Ammon's horn (tissue), 1 donor: ENCODE measurements at places on chromosomes 2 and 18.
A peak's percentile ranks its signal among the peaks of the same experiment; 100 is the strongest.

DNA sequence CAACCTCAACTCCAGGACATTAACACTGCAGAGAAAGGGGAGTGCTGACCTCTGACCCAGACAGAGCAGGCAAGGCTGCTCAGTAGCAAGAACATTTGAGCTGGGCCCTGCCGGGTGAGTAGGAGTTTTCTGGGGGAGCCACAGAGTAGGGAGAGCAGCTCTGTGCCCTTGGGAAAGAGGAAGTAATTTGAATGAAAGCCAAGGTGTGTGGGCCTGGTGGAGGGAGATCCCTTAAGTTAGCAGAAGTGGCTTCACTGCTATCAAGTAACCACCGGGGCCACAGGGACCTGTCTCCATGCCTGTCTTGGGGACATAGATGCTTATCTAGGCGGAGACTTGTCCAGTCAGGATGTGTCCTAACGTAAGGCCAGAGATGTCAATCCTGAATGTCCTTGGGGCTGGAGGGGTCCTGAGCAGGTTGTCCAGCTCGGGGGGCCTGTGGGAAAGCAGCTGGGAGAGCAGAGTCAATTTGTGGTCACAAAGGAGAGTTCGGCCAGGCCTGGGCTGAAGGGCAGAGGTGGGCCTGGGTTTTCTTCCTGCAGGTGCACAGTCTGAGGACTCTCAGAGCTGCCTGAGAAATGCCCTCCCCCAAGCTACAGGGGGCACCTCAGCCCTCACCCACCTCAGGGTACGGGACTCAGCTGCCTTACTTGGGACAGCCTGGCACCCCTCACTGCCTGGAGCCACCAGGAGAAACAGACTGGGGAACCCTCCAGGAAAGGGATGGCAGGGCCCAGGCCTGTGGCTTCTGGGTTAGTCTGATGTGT lies 15.0 kb upstream of the OTOF start:
- DNase-seq: no peak

GRCh38 chr2:618005-618404 lies 59.2 kb downstream of the TMEM18 start:
- DNase-seq: no peak

GRCh38 chr18:49890041-49890440 lies 76.7 kb upstream of the ACAA2 start:
- DNase-seq: no peak

GRCh38 chr2:211494085-211494484 lies 937.7 kb downstream of the CPS1 start:
- no peak for DNase-seq

GRCh38 chr2:165203689-165204559 lies at the start of gene SCN3A:
Gene SCN3A (minus strand): TSS chr2:165204050. CDS start chr2:165176394, 27,656 bp downstream.
- DNase-seq: peak; percentile 59

DNA sequence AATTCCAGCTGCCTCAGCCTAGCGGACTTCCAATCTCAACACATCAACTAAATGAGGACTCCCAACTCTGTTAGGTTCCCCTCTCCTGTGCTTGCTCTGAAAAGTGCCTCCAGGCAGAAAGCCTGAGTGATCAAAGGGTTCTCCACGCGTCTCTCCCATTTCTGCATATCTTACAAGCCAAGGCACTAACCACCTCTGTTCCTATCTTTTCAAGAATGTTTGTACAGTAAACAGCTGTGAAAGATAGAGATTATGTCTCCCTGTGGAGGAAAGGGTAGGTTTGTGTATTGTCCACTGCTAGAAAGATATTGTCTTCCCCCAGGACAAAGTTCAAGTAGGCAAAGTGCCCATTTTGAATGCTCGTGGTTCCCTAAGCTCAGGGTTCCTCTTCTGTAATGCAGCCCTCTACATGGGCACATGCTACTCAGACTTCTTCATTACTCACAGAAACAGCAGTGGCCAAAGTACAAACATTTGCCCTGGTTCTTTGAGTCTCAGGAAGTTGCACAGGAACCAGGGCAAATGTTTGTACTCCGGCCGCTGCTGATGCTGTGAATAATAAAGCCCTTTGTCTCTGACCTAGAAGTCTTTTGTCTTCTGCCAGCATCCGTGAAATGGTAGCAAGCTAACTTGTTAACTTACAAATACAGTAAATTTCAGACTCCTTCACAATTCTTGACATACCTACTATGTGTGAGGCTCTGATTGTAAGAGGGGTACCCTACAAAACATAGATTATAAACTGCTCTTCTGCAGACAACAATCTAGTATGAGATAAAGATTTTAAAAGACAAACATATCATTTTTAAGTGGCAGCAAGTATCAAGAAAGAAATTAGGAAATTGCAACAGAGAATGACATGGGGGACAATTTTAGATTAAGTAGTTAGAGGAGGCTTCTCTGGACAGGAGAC lies 44.5 kb downstream of the PKDCC start:
- peak; percentile 76 for DNase-seq

DNA sequence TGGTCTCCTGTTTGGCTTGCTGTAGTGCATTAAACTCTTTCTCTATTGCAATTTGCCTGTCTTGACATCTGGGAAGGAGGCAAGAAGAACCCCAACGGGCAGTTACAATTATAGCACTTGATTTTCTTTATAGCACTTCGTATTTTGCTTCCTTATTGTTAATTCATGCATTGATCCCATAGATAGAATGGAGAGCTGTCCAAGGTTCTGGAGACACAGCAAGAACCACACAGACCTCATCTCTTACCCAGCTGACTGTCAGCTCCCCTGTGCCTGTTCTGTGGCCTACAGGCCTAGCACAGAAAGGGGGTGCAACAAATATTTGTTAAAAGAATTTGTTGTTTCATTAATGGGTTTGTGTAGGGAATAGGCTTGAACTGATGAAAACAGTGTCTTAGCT lies 194.3 kb downstream of the GALNT1 start:
- DNase-seq: no peak

DNA sequence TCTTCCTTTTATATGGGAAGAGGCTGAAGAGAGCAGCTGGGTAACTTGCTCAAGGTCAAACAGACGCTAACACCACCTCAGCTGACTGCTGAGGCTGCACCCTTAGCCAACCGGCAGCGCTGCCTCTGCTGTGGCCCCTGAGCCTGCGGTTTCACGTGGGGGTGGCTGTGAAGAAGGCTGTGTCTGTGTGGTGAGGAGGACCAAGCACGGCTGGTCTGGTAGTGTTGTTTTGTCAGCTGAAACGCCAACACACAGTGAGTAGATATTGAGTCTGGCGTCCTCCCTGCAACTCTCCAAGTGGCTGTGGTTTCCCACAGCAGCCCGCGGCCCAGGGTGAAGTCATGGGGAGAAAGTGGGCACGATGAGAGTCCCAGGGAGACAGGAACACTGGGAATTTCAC lies 69.6 kb downstream of the THNSL2 start:
- no peak for DNase-seq

DNA sequence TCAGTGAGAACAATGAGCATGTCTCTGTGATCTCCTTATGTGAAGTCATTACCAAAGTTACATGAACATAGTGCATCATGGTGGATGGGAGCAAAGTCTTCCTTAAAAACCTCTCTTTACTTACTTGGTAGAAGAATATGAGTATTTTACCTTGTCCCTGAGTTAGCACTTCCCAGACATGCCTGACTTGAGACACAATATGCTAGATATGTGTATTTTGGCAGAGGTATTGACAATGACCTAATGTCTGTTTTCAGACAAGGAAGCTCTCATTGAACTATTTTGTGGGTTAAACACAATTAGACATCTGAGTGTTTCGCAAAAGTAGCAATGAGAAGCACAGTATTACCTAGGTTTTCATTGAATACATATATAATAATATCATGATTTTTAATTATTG lies 99.1 kb upstream of the MC4R start:
- no peak for DNase-seq

DNA sequence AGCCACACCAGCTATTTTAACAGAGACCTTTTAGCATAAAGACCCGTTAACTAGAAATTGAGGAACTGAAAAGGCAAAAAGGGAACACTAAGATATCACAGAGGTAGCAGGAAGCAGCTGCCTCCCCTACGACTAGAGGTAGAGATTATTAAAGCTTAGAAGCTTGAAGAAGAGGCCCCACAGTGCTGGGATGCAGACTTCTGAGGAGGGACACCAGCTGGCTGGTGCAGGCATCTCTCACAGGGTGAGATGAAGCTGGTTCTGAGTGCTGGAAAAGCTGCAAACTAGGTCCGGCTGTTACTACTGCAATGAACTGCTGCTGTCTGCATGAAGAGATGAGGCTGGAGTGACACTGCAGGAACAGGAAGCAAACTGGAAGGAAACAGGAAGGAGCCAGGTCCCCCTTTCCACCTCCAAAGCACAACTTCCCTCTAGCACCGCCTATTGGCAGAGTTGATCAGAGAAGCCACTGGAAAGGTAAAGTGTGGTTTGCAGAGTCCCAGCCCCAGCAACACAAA lies 61.2 kb upstream of the MRPS9 start:
- peak; percentile 4 for DNase-seq

- no peak for DNase-seq
Observed at GRCh38 chr2:221962186-221962585, 336.6 kb downstream of the PAX3 start.

DNA sequence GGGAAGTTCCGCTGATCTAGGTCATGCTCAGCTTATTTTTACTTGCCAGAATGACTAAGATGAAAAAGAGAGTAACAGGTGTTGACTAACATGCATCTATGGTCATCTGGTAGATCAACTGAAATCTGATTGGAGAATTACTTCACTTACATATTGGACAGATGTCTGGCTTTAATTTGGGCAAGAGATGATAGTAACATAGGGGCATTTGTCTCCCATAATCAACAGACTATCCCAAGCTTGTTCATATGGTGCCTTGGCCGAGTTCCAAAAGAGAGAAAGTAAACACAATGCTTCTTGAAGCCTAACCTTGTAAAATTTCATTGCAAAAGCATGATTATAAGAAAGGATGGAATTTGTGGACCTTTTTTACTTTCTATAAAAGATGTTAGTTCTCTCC lies 503.7 kb downstream of the ADCYAP1 start:
- DNase-seq: no peak

DNA sequence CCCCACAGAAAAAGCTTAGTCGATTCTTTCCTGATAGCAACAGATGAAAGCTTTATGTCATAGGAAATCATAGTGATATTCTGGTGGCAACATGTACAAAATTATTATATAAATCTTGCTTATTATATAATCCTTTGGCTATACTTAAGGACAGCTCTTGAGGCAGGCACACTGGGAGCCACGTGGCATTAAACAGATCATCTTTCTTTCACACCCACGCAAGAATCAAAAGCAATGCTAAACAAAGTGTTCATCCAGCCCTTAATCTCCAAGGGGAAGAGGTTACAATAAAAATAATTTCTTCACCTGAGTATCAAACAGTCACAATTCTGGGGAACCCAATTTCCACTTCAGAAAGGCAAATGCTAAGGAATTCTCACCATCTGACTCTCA lies 57.8 kb downstream of the CYB5A start:
- DNase-seq: no peak

DNA sequence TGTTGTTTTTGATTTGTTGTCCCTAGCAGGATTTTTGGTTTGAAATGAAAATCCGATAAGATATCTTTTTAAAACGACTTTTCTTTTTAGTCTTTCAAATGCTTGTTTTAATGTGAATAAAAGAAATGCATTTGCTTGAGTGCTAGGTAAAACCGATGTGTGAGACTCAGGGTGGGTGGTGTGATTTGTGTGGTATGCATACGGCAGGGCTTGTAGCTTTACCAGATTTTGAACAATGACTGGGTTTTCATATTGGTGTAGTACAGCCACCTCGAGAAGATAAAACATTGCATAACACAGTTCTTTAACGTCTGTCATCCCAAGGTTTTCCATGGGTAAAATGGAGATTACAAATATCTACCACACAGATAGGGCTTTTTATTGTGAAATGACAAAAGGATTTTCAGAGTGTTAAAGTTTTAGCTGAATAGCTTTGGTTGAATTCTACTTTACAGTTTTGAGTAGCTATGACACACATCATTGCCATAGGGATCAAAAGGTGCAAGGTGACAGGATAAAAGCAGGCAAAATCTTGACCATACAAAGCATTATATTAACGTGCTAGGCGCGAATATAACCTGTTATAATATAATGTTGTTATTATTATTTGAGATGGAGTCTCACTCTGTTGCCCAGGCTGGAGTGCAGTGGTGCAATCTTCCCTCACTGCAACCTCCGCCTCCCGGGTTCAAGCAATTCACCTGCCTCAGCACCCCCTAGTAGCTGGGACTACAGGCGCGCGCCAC lies 824 bp upstream of the ZNF638 start:
- no peak for DNase-seq

DNA sequence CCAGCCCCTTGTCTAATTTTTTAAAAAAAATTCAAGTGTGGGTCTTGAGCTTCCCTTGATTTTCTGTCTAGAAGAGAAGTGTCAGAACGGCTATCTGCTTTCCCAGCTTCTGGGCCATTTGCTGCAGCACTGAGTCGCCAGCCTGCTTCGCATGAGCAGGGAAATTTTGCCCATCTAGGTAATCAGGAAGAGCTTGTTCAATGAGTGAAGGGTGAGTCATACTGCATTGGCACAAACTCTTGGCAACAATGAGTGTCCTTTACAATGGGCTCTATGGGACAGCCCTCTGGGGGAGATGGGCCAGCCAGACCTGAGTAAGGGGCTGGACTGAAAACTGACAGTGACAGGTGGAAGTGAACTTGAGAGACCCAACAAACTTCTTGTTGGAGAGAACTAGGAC lies 2.4 kb upstream of the RNF144A start:
- no peak for DNase-seq

GRCh38 chr2:202695166-202695565 lies 60.4 kb downstream of the FAM117B start:
- DNase-seq: no peak

DNA sequence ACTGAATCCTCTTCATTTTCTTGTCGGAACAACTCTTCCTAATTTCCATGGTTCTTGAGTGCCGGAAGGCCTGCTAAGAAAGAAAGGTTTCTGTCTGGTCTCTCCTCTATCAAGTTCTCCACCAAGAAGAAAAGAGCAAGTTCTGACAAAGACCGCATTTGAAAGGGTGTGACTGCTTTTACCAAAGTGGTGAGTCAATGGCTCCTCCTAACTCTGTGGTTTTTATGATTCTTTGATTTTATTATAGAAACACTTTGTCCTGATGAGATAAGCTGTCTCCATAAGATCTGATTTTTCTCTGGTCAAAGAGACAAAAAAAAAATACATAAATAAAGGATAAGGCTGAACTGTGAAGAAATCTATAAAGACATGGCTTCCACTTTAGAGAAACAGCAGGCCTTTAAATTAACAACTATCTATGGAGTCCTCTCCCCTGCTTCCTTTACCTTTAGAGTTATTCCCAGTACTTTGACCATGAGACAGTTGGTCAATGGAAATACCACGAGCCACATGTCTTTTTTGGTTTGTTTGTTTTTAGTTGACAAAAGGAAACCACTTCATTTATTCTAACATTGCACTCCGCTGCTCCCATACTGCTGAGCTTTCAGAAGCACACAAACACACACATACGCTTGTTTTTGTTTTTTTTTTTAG lies 67.7 kb downstream of the REL start:
- no peak for DNase-seq

GRCh38 chr2:101114815-101115214 lies 36.4 kb downstream of the TBC1D8 start:
- DNase-seq: peak; percentile 54
